ENCODE measurements at places on chromosomes 16 and 17.

DNA sequence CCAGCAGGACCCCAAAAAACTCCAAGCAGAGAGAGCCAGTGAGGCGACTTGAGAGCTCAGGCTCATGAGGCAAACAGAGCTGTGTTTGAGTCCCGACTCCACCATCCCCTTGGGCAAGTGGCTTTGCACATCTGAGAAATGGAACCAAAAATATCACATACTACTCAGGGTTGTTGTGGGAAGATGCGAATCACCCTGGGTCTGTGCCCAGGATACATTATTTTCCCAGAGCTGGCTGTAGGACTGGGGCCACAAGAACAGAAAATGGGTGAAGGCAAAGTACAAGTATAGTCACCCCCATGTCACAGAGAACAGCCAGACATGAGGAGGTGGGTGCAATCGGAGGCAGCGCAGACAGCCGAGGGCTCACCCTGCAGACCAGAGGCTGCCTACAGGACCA is 127.3 kb downstream of the GAS7 start:
- no peak for DNase-seq

DNA sequence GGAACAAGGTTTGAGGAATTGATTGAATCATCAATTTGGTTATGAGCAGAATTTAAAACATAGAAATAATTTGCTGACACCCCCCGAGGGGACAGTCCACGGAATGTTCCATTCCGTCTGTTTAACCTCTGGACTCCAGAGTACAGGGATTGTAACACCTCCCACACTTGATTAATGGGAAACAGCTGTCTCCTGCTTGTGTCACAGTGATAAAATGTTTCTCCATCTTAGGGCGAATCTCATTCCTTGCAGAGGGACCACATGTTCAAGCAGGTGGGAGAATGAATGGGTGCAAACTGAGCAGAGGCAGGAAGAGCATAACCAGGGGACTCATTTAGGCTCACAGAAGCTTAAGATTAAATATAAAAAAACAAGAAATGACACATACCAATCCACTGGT is 249.5 kb upstream of the RBFOX1 start:
- DNase-seq = no peak

DNA sequence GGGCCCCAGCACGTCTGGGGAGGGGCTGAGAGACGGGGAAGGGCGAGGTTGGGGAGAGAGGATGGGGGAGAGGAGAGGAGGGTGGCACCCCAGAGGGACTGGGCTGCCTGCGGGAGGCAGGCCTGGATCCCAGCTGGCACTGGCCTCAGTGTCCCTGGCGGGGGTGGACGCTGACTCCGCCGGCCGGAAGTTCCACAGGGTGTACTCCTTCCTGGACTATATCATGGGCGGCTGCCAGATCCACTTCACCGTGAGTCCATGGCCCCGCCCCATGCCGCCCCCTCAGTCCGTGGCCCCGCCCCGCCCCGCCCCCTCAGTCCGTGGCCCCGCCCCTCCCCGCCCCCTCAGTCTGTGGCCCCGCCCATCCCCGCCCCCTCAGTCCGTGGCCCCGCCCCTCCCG is 11.3 kb downstream of the CPNE7 start:
- DNase-seq = no peak

DNA sequence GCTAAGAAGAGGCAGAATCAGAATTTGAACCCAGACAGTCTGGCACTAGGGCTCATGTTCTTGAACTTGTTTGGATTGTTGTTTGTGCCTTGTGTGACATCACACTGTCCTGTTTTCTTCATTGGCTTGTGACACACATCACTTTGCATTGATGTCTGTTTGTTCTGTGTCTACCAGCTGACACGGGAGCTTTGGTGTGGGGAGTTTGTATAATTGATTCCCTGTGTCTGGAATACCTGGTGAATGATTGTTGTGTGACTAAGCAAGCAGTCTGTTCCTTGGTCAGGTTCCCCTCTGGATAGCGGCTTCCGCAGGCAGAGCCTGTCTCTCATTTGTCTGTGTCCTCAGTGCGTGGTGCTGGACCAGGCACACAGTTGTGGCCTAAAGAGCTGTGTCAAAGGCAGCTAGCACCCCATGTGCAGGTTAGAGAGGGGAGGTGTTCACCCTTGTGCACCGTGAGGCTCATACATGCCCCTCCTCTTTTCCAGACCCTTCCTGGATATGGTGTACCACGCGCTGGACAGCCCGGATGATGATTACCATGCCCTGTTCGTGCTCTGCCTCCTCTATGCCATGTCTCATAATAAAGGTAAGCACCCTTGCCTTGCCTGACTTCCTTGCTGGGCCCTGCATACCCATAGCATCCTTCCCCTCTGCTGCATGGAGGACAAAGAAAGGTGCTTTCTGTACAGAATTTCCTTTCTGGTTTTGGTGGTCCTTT is 80.1 kb downstream of the CLEC16A start:
- DNase-seq = no peak

Measured in HS-27A (cell line).